NCI-H2029 treated with DMSO at 0.1 percent for 48 hours (cell line): ENCODE measurements at places on chromosomes 11 and 22.

- no peak for DNase-seq
These were observed 57.2 kb upstream of the LRRC55 start for GRCh38 chr11:57124505-57124904.

GRCh38 chr11:121059605-121060004 lies 35.7 kb downstream of the TBCEL start:
- DNase-seq = no peak

DNA sequence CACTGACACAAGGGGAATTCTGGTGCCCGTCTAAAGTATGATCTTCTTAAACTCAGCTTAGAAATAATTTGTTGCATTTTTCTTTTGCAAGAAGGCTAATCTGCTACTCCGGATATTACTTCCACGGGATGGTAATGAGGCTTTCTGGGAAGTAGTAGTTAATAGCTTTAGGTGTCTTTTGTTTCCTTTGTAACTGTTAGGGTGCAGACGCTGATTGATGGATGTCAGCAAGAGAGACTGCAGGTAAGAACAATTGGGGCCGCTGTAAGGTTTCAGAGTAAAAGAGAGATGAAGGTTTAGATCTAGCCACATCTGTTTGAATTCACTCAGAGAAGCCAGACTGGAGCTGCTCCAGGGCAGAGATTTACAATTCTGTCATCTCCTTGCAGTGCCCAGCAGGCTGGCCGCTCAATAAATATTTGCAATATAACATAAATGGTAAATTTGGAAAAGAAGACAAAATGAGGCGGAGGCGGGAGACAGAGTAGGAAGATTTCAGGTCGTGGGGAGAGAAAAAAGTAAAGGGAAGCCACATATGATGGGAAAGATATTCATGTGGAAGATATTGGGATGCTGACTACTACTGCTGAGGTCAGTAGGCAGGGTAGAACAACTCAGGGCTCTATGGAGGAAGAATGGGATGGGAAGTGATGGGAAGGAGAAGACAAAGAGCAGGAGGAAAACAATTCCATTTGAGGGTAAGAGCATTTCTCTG lies 320.5 kb downstream of the AASDHPPT start:
- no peak for DNase-seq

DNA sequence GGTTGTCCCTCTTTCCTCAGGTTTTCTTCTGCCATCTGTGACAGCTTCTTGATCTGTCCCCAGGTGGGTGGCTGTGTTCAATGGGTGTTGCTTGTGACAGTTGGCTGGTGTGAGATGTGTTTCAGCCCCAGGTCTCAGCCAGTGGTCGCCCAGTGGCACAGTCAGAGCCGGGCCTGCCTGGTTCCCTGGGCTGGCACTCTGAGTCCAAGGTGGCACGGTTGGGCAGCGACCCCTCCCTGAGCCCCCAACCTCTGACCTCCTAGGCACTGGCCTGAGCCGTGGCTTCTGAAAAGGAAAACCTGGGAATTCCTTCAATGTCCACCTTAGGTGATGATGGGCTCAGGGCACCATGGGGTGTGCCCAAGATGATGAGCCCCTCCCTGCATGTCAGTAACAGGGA lies 14.0 kb upstream of the PRODH start:
- no peak for DNase-seq
